ENCODE measurements at places on chromosomes 3 and 15. TPM values are rescaled to one million over a fixed set of nuclear protein-coding genes. Genes with fewer than 3 reads are reported as not detected.

GRCh38 chr15:25183581-25184251 lies 228.9 kb downstream of the SNRPN start:
- no peak for DNase-seq

DNA sequence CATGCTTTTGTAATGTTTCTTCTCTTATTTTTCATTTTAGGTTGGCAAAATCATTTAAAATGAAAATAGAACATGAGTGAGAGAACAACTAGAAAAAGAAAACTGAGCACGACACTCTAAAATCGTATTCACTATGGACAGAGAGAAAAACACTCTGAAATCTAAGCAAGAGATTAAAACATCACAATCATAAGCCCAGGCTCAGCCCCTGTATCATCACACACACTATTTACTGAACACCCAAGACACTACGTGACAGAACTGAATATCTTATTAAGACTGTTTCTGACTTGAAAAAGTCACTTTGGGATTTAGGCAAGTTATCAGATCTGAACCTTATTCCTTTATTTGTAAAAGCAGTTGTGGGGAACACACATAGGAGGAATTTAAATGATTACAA lies 82.6 kb upstream of the PLXND1 start:
- DNase-seq, result no peak

GRCh38 chr15:80274554-80274953 lies 22.5 kb upstream of the CTXND1 start:
- DNase-seq, result no peak

GRCh38 chr3:86563400-86563970 lies 427.5 kb downstream of the VGLL3 start:
- peak; percentile 88 for DNase-seq

GRCh38 chr15:78968539-78969271 lies 23.9 kb upstream of the CTSH start:
- peak; percentile 82 for DNase-seq

DNA sequence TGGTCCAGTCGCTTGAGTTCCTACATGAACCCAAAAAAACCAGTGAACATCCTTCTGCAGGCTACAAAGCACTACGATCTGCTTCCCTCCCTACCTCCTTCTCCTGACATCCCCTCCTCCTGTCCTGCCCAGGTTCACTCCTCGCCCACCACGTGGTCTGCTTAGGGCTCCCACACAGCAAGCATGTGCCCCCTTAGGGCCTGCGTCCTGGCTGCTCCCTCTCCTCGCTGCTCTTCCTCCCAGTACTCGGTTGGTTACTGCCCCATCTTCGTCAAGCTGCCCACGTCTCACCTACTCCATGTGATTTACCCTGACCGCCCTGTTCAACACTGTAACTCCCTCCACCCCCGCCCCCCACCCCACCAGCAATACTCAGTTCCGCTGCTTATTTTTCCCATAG lies 20.8 kb upstream of the ATP13A3 start:
- no peak for DNase-seq

DNA sequence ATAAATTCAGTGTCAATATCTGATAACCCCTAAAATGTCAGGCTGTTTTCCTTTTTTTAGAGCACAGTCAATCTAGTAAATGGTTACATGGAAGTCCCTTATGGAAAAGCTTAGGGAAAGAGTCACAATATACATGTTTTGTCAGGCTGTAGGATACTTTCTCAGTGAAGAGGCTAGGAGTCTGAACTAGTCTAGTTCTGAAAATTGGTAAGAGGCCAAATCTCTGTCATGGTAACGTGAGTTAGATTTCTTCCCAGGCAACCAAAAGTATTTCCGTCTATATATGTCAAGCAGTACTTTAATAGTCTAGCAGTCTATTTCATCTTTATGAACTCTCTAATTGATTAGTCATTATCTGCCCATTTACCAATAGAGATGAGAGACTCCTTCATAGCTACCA lies 215.9 kb upstream of the LRRC3B start:
- DNase-seq, result no peak

GRCh38 chr3:10985181-10985580 lies 7.4 kb upstream of the SLC6A1 start:
- no peak for DNase-seq

- DNase-seq, result no peak
Observed at GRCh38 chr3:126305427-126305826, 51.8 kb downstream of the KLF15 start.

DNA sequence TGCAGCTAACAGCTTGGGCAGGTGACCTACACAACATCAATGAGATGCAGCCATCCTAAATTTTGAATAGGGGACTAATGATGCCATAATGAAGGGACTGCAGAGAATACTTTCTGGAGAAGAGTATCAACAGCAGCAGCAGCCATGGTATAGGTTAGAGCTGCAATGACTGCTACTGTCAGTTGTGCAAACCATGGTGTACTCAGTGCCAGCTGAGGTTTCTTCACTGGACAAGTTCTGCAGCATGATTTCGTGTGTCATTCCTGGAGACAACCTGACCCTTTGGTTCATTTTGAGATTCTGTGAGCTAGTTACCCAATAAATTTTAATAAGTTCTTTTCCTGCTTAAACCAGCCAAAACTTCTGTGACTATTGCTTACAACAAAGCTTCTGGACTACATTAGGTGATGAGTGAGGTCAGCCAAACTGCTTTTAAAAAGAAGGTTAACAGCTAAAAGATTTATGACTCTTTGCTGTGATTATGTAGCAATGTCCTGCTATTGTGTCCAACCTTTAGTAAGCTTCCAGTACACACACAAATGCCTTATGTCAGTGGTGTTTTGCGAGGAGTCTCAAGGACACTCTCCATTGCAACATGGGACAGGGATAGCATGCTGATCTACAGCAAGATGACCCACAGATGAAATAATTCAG lies 4.8 kb upstream of the DAZL start:
- no peak for DNase-seq

DNA sequence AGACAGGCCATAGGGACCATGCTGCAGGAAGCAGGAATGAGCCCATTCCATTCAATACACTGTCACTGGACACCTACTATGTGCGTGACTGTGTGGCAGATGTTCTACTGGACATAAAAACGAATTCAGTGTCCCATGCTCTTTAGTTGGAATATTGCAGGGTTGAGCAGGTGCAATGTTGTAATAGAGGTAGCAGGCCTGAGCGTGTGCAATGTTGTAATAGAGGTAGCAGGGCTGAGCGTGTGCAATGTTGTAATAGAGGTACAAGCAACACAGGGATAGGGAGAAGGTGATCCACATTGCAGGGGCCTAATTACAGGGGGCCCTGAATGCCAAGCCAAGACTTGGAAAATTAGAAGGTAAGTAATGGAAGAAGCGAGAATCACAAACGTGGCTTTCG lies 261.4 kb upstream of the HES1 start:
- DNase-seq, result no peak

DNA sequence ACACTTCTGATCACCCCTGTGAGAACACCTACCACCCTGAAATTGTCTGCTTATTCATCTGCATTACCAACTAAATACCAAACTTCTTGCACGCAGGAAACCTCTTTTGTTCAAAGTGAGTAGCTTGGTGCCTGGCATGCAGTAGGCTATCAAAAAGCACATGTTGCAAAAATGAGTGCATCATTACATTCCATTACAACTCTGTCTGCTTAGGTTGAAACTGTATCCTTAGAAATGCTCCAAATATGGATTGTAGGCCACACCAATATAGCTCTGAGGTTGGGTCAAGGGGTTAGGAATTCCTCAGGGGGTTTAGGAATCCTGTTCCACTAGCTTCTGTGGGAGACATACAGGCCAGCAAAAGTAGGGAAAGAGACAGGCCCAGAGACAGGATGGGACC lies 107.2 kb downstream of the THRB start:
- no peak for DNase-seq

DNA sequence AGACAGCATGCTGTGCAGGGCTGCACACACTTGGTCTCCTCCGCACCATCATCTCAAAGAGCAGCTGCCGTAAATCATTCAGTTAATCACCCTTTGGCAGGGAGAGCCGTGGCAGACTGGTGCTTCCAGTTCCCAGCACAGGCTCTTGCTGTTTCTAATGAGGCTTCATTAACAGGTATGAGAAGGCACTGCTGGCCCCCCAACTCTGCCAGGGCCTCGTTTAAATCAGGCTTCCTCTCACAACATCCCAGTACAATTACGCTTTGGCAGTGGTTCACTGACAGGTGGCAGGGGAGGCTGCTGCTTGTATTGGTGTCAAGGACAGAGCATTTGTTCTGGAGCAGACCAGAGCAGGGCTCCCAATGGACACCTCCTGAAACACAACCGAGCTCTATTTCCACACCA lies 77.1 kb downstream of the BFSP2 start:
- DNase-seq, result no peak

GRCh38 chr15:94395640-94396039 lies 164.3 kb downstream of the MCTP2 start:
- no peak for DNase-seq

- DNase-seq, result no peak
Observed at GRCh38 chr3:98782824-98783500, 19.8 kb downstream of the ST3GAL6 start.

The MAP1A gene
- 2.0 TPM for total RNA-seq

GRCh38 chr15:43800286-43801141 lies at the start of gene HYPK:
HYPK (plus strand) TSS chr15:43800599; CDS start chr15:43800623, 24 bp downstream.
- peak; percentile 93 for DNase-seq

The LYZL4 gene
- not detected for total RNA-seq

DNA sequence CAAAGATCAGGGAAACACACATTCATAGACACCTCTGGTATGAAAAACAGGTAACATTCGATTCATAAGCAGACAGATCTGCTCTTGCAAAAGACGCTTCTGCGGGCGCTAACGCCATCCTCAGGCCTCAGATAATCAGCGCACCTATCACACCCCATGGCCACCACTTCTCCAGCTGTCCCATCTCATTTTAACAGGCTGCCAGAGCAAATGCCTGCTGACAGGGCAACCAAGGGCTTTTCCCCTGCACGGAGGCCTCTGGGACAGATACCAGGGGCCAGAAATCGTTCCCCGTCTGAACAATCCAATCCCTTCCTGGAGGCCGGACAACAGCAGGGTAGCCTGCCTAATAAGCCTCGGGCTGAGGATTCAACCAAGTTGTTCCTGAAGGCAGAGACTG lies 15.2 kb downstream of the ABCC5 start:
- peak; percentile 26 for DNase-seq

DNA sequence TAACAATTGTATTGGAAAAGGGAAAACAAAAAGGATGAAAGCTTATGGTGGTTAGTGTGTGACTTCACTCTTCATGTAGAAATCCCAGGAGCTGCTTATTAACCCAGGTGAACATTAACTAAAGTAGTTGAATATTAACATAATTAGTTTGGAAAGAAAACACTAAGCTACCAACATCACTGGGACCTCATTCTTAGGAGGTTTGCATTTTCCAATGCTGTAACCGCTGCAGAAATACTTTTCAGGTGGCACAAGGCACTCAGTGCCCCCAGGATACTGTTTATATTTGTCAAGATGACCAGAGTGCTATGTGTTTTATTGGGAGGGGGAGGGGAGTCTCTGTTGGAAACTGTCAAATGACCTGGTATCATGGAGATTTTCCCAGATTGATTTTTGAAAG lies 25.9 kb upstream of the VILL start:
- DNase-seq, result no peak

The CLDN11 gene
- total RNA-seq, result 8.1 TPM

The CAND2 gene
- 16.5 TPM for total RNA-seq

- DNase-seq, result no peak
Observed at GRCh38 chr3:177345973-177346503, 148.8 kb upstream of the TBL1XR1 start.

GRCh38 chr3:150733936-150734794 lies 28.8 kb downstream of the SIAH2 start:
- DNase-seq, result no peak

The LMAN1L gene
- total RNA-seq, result not detected

DNA sequence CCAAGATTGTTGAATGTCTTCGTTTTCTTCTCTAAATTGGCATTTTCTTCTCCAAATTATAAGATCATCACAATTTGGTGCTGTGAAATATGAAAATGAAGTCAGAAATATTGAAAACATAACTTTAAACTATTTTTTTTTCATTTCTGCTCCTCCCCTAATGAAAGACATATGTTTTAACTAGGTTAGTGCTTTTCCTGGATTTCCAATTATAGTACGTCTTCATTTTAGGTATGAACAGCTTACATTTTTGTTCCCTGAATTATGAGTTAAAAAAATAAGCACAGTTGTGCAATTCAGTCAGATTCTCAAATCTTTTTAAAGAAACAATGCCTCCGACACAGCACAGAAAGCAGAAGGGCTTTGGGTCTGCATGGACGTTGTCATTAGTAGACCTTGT lies 83.5 kb upstream of the CFAP20DC start:
- DNase-seq, result no peak

The CEMIP gene
- 4.1 TPM for total RNA-seq

- no peak for DNase-seq
Observed at GRCh38 chr3:193761969-193762368, 169.0 kb downstream of the OPA1 start.

DNA sequence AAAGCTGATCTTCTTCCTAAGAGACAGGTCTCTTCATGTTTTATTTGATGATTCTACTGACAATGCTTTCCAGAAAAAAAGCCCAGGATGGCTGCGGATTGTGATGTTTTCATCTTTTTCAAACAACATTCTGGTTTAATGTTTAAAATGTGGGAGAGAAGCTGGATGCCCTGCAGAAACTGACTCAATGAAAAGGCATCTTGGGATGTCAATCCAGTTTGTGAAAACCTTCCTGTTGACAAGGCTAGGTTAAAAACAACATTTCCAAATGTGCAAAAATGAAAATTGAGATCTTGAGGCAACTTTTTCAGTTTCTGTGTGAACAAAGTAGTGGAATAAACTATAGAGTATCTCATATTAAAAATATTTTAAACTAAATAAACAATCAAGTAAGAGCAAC lies 156.0 kb upstream of the MRPL3 start:
- no peak for DNase-seq

- DNase-seq, result no peak
Observed at GRCh38 chr3:129252748-129253147, 3.3 kb downstream of the COPG1 start.

DNA sequence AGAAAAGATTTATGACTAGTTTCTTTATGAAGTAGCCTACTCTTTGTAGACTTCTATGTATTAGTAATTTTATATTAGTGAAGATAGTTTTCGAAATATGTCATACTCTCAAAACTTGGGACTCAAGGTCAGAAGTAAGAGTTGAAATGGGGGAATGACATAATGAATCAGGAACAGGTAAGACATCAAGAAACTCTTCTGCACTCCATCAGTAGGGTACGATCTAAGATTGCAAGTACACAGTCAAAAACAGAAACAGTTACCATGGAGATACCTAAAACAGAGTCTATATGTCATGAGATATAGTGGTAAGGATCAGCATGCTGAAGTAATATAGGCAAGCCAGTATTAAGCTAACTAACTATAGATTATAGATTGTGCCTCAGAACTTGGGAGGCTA lies 187.0 kb upstream of the MLF1 start:
- DNase-seq, result no peak

- peak; percentile 14 for DNase-seq
Observed at GRCh38 chr15:29040370-29040751, 154.6 kb downstream of the APBA2 start.

GRCh38 chr15:47675735-47676134 lies 41.6 kb upstream of the SEMA6D start:
- peak; percentile 16 for DNase-seq

The PLA2G4D gene
- not detected for total RNA-seq

Measured in GM23338 (cell line).